ENCODE measurements at places on chromosomes 11 and 22. TPM values are rescaled to one million over a fixed set of nuclear protein-coding genes. Genes with fewer than 3 reads are reported as not detected.

- no peak for DNase-seq
Measured at GRCh38 chr11:17244046-17244445, 32.5 kb upstream of the NUCB2 start.

DNA sequence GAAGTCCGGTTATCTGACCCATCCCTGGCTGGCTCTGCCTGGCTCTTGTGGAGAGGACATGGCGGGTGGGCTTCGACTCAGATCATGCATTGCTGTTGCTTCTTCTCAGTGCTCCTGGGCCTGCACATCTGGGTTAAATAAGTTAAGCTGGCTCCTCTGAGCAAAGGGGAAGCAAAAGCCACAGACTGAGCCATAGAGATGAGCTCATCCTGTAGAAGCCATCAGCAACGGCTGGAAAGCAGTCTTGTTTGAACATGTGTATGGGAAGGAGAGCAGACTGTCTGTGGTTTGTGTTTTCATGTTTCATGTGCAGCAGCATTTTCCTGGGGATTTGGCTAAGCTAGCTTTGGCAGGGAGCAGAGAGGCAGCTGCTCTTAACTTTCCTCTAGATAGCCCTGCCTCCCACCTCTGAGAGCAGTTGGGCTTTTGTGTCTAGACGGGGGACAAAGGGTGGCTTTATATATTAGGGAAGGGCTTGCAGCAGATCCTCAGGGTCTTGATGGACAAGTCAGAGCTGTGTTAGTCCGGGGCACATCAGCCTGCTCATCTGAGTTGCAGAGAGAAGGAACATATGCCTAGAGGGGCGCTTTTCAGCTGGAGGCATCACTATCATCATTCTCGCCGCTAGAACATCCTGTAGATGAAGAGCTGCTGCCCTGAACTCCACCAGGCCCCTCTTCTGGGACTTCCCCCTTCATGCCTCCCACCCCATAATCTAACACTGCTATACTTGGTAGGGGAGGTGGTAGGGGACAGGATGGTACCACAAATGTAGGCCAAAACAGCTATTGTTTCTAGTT lies 14.9 kb downstream of the DCPS start:
- DNase-seq, result peak; percentile 95

The AASDHPPT gene
- total RNA-seq, result 64.5 TPM

The C22orf31 gene
- total RNA-seq, result not detected

- no peak for DNase-seq
Measured at GRCh38 chr22:19674929-19675253, 39.4 kb upstream of the SEPTIN5 start.

- no peak for DNase-seq
Measured at GRCh38 chr11:8910649-8911026, 351 bp upstream of the AKIP1 start.

The PLEKHA7 gene
- total RNA-seq, result 0.29 TPM

DNA sequence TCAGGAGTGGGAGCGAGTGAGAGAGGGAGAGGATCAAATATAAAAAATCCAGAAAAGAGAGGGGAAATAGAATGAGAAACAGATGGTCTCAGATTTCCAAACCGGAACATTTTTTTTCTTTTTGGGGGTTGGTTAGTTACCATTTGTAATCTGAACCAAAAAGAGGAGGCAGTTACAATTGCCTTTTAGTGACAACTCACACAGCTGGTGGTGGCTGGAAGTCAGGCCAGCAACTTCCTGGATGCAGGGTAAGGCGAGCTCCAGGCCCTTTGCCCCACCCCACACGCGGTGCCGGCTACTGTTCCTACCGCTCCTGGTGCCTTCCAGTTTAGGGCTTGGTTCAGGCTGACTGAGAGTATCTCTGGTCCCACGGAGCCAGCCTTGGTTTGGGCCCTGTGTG lies 21.0 kb upstream of the UBASH3B start:
- DNase-seq, result peak; percentile 51

The RFPL2 gene
- total RNA-seq, result not detected

- peak; percentile 59 for DNase-seq
Measured at GRCh38 chr11:91248199-91248807, 976.3 kb upstream of the FAT3 start.

DNA sequence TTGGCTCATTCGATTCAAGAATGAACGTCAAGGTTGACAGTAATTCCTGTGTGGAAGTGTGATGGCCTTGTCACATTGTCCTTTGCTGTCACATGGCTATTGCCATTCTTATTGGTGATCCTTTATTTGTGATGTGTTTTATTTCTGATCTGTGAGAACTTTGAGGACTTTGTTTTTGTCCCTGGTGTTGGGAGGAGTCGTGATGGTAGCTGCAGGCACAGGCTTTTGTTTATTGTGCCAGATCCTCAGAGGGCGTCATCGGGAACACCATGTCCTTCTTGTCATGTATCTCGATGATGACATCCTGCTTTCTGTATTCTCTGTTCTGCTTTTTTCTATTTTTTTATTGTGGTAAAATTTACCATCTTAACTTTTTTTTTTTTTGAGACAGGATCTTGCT lies 5.6 kb downstream of the PICK1 start:
- DNase-seq, result no peak

DNA sequence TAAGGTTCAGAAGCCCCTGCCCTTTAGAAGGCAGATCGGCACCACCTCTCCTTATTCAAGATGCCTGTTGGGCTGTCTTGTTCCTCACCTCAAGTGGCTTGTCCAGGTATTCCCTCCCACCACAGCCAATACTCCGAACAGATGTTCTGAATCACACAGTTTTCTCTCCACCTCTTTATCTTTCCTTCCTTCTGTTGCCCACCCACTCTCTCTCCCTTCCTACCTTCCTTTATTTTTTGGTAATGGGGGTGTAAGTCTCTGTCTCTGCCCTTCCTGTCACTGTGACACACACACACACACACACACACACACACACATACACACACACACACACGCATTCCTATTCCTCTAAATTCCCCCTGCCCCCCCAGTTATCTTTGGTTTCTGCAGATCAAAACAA lies 8.4 kb downstream of the BEST1 start:
- no peak for DNase-seq

- no peak for DNase-seq
Measured at GRCh38 chr22:44143105-44143474, 37.6 kb upstream of the PARVG start.

The PIWIL4 gene
- 0.52 TPM for total RNA-seq

DNA sequence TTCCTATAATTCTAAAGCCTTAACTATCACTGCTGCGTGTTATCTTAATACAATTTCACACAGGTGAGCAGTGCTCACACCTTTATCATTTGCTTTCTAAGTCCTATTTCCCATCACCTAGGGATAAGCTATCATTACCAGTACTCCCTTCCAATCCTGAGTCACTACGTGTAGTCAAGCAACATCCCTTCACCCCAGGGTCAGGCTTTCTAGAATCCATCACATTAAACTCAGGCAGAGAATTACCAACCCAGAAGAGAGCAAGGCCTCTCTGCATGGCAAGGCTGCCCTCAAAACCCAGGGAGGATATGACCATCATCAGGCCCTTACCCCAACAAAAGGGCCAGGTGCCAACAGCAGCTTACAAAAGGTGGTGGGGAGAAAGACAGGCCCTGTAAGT lies 9.8 kb downstream of the PACSIN2 start:
- DNase-seq, result no peak

DNA sequence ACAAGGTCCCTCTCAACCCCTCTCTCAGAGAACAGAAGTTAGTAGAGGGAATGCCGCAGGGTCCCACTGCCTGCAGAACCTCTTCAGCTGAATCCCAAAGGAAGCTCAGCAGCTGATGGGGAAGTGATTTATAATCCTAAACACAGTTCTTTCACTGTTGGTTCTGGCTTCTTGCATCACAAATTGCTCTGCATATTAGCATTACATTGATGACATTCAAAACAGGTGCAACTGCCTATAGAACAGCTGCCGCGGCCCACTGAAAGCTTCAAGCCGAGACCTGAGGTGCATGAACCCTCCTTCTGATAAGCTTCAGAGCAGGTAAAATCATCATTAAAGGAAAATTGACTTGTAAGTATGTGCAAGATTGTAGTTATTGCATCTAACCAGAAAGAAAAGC lies 75.2 kb upstream of the KIRREL3 start:
- no peak for DNase-seq

The OR56A1 gene
- not detected for total RNA-seq

DNA sequence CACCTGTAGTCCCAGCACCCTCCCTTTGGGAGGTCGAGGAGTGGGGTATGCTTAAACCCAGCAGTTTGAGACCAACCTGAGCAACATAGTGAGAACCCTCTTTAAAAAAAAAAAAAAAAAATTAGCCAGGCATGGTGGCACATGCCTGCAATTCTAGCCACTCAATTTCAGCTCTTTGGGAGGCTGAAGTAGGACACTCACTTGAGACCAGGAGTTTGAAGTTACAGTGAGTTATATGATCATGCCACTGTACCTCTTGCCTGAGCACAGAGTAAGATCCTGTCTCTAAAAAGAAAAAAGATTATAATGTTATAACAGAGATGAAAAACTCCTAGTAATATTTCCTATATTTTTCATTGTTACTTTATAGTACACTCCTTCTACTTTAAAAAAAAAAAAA lies 23.9 kb downstream of the PIK3C2A start:
- DNase-seq, result no peak

The OTOG gene
- not detected for total RNA-seq

DNA sequence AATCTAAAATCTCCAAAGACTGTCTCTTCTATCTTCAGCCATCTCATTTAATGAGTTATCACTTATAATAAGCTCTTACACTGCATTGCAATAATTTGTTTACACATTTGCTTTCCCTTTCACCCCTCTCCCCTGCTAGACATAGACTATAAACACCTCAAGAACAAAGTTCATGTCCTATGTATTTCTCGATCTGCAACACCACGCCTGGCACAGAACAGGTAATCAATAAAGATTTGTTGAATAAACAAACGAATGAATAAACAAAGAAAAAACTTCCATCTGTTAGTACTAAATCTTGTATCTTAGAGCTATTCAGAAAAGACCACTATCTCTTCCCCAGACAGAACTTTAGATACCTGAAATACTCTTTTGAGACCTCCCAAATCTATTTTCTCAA lies 77.6 kb downstream of the PAK1 start:
- DNase-seq, result no peak

- DNase-seq, result no peak
Measured at GRCh38 chr11:4071914-4072313, 22.7 kb upstream of the RRM1 start.

- no peak for DNase-seq
Measured at GRCh38 chr11:64198511-64198910, 8.0 kb upstream of the FERMT3 start.

- DNase-seq, result no peak
Measured at GRCh38 chr22:32979606-32980005, 78.6 kb downstream of the SYN3 start.

The FDXACB1 gene
- 2.9 TPM for total RNA-seq

DNA sequence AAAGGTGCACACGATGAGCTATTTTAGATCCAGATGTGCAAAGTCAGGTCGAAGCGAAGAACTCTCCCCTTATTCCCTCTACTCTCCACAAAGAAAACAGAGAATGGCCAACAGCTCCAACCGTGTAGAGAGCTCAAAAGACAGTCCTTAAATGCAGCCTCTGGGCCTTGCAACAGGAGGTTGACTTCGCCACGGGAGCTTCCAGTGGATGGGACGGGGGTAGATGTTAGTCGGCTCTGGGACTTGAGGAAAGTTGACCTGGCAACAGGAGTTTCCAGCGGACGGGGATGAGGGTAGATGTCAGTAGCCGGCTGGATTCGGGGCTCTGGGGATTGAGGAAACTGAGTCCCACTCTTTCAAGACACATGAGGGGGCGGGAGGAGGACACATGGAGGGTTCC lies 450.4 kb downstream of the BRD1 start:
- DNase-seq, result no peak

The FEN1 gene
- 129 TPM for total RNA-seq

DNA sequence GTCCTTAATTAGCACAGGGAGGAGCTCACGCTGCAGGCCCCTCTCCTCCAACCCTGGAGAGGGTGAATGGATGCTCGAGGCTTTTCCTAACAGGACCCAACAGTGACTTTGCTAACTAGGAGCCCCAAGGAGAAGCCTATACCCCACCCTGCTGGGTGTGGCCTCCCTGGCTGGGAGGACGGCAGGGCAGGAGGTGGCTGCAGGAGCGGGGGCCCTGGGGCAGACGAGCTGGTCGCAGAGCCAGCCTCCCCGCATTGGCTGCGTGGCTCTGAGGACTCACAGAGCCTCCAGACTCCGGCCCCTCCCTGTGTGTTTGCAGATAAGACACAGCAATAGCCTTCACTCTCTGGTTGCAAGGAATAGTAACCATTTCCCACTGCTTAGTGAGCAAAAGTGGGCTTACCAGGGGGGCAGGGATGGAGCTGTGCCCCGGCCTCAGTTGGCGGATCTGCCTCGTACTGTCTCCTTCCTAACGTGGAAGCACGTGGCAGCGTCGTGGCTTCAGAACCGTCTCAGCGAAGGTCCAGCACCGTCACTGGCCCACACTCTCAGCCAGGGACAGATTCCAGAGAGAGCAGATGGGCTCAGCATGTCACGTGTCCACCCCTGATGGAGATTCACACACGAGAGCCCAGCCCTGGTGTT lies 1087.5 kb downstream of the BRD1 start:
- DNase-seq, result no peak

DNA sequence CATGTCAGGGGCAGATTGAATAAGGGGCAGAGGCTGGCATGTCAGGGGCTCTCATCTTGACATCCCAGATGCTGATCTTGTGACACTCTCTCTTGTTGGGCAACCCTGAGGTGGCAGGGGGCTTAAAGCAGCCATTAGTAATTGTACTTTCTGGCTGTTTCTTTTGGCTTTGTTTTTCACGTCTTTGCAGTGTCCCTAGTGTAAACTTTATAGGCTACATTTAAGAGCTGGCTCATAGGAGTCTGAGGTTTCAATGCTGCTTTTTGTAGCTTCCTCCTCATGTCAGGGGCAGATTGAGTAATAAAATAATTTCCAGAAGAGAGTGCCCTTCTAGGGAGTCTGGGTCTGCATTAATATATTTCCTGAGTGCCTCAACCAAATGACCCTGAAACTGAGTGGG lies 86.1 kb downstream of the RAB38 start:
- no peak for DNase-seq

DNA sequence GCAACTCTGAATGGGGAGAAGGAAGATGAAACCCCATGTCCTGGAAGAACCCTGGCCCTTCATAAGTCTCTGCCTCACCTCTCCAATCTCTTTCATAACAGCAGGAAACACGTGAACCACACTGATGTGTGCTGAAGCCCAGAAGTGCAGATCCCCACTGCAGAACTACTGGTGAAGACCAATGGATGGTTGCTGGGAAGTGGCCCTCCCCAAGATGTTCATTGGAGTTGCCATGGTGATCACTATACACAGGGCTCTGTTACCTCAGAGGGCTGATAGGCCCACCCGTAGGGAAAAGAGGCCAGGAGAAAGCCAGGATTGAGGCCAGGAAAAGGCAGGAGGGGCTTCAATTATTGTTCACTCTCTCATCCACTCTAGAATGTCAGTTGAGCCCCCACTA lies 11.6 kb downstream of the TST start:
- DNase-seq, result no peak

The PRG3 gene
- total RNA-seq, result not detected

- peak; percentile 95 for DNase-seq
Measured at GRCh38 chr22:32020117-32020516, 22.9 kb upstream of the SLC5A1 start.

The RAB3IL1 gene
- total RNA-seq, result 2.4 TPM

The DNAL4 gene
- total RNA-seq, result 19.0 TPM

The SMC1B gene
- total RNA-seq, result not detected

Measured in LHCN-M2 (cell line).